ENCODE measurements at places on chromosomes 7 and 10.

DNA sequence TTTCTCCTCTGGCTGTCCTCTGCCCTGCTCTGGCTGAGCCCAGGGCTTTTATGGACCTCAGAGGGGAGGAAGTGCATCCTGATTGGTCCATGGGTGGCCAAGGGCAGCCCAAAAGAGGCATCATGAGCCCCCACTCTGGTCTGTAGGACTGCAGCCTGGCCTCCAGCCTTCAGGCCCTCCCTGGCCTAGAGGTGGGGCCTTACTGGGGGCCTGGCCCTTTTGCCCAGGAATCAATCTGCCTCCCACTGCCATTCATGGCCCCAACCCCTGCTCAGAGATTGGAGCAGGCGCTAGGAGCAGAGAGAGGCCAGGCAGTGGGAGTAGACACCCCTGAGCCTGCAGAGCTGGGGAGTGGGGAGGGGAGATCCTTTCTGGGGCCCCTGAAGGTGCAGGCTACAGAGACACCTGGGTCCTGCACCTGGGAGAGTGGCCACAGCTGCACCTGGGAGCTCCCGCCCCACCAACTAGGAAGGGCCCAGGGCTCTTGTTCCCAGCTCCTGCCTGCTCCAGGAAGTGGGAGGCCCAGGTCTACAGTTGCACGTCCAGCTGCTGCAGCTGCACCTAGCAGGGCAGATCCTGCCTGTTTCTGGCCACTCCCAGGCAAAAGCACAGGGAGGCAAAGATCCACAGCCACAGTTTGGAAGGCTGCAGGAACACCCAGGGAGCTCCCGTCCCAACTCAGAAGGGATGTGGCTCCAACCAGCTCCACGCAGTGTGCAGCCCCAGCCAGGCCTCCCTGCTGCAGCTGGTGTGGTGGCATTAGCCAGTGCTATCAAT, 6.4 kb upstream of the DYNC2I1 start:
- no peak for DNase-seq

GRCh38 chr10:17958049-17958448, 6.3 kb downstream of the SLC39A12 start:
- no peak for DNase-seq

DNA sequence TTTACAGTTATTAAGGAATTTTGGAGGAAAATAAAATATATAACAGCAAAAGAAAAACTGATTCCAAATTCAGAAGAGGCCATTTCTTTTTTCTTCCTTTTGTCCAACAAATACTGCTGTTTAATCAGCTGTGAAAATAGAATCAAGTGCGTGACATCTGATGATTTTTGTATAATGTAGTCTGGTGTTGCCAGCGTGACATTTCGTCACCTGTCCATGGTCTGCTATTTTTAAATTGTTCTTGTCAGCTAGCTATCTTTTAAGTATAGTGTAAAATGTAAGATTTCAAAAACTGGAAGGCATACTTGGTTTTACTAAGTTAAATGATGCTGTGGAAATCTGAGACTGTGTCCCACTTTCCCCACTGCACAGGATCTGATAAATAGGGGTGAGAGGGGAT, 105.9 kb downstream of the CPEB3 start:
- no peak for DNase-seq

GRCh38 chr7:125326666-125327255, 397.1 kb upstream of the POT1 start:
- no peak for DNase-seq

- no peak for DNase-seq
These were observed 55.0 kb downstream of the ICA1 start for GRCh38 chr7:8206956-8207355.

DNA sequence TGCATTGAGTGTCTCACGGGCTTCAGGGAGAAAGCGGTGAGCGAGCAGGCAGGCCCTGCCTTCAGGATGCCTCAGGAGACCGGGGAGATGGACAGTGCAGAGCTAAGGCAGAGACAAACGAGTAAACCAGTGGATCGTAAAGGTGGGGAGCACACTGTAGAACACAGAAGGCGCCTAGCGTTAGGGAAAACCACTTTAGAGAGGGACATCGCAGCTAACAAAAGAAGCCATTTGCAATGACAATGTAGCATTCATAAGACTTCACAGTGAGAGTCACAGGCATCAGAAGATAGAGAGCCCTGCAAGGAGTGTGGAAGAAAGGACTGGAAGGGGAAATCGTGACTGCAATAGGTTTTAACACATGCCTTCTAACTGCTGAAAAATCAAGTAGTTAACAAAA, 54.9 kb upstream of the TMEM273 start:
- DNase-seq: no peak

GRCh38 chr7:79359827-79360226, 93.6 kb downstream of the MAGI2 start:
- DNase-seq: no peak

DNA sequence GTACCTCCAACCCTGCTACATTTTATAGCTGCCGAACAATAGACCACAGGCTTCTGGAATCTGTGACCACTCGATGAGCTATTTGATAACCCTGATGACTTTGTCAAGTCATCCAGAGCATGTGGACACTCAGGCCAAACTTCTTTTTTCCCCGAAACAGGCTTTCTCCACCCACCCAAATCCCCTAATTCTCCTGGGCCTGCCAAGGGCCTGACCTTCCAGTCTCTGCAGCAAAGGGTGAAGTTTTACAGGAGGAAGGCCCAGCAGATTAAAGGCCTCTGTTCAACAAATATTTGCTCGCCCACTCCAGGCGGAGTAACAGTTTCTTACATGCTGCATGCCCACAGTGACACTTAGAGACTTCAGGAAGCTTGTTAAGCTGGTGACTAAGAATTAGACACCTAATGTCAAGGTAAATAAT, 2.0 kb downstream of the JCAD start:
- no peak for DNase-seq

- DNase-seq: peak; percentile 10
These were observed 30.8 kb downstream of the PRLHR start for GRCh38 chr10:118564652-118565051.

GRCh38 chr10:60135020-60135419, 228.7 kb upstream of the CCDC6 start:
- no peak for DNase-seq

- no peak for DNase-seq
These were observed 74.2 kb downstream of the SNX10 start for GRCh38 chr7:26365901-26366275.

GRCh38 chr7:151352512-151352911, 10.9 kb downstream of the NUB1 start:
- DNase-seq: no peak

DNA sequence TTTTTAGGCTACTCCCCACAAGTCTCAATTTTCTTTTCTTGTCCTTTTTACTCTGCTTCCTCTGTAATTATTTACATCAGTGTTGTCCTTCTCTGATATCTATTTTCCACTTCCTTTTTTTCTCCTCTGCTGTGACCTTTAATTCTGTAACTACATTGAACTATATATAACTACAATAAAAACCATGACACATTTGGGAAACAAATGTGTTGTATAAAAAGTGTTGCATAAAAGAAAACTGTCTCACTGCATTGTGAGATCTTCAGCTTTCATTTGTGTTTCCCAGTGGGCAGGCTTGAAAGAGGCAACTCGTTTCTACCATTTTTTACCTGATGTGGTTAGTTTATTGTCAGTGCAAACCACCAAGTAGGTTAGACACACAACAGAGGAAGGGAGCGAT, 483.9 kb upstream of the NRP1 start:
- no peak for DNase-seq

DNA sequence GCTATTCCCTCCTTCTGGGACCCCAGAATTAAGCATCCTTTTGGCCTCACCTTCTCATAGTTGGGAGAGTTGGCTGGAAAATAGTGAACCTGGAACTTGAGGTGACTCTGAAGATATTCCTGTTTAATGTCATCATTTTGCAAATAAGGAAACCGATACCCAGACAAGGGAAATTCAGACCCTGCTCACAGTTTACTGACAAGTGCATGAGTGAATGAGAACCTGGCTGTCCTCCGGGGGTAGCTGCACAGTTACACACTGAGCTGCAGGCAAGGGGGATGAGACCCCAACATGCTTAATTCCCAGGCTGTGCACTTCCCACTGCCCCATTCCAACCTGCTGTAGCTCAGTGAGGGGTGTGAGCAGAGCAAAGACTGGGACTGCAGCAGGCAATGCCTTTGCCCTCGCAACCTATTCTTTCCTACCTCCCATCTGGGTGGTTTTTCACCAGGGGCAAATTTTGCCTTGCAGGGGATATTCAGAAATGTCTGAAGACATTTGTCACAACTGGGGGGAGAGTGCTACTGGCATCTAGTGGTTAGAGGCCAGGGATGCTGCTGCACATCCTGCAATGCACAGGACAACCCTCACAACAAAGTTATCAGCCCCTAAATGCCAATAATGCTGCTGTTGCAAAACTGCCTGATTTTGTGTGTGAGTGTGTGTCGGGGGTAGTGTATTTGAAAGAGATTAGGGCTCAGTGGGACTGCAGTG, 136.2 kb downstream of the SORCS3 start:
- no peak for DNase-seq

DNA sequence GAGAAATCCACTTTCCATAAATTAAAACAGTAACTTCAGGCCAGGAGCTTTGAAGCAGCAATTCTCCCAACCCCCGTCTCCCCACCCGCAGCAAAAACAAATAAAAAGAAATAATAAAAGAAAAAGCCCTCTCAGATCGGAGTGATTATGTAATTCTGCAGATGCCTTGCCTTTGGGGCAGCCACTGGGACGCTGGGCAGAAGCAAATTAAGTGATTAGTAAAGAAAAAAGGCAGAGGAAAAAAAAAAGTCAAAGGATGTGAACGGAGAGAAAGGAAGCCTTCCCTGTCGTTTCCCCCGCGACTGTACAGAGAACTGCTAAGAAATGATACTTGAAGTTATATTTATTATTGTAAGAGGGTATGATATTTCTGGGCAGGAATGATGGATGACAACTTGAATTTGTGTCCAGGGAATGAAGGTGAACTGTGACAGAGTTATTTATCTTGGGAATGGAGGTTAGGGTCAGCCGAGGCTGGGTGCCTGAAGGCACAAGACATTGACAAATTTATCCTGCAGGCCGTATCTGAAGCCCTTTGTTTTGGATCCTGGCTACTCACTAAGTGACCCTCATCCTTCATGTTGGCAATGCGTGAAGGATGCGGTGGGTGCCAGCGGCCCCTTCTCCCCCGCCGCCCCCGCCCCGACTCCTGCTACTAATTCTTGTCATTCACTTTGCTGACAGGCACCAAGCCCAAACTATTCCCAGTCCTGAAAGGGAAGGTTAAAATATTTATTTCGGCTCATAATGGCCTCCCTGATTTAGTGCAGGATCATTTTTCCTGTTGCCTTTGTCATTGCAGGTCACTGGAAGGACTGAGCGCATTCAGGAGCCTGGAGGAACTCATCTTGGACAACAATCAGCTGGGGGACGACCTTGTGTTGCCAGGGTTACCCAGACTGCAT, 604.0 kb downstream of the LRMDA start:
- DNase-seq: peak; percentile 41

GRCh38 chr10:133481086-133481643, 27.4 kb downstream of the SCART1 start:
- DNase-seq: peak; percentile 44

- no peak for DNase-seq
These were observed 25.2 kb upstream of the POT1 start for GRCh38 chr7:124954790-124955189.

DNA sequence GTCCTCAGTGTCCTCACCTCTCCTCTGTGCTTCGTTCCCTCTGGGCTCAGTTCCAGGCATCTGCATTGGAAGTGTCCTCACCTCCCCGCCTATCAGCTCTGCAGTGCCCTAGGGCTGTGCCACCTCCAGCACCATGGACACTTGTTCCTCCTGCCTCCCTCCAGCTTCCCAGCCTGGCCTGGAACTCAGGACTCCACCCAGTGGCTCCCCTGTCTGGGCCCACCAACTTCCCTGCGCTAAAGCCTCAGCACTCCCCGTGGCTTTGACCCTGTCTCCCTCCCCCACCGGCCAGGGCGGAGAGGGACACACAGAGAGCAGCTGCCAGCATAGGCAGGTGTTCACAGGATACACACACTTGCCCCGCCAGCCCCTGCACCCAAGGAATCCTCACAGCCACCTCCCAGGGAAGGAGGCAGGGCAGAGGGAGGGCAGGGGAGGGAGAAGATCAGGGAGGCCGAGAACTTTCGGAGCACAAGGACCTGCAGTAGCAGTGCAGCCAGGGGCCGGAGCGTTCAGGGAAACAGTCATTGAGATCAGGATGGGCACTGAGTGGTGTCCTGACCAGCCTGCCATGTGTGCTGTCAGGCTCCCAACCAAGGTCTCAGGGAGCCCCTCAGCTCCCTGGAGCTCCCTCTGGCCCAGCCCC, 31.3 kb downstream of the ANXA8 start:
- DNase-seq: no peak

GRCh38 chr10:131890276-131891195, 10.3 kb upstream of the PPP2R2D start:
- no peak for DNase-seq

DNA sequence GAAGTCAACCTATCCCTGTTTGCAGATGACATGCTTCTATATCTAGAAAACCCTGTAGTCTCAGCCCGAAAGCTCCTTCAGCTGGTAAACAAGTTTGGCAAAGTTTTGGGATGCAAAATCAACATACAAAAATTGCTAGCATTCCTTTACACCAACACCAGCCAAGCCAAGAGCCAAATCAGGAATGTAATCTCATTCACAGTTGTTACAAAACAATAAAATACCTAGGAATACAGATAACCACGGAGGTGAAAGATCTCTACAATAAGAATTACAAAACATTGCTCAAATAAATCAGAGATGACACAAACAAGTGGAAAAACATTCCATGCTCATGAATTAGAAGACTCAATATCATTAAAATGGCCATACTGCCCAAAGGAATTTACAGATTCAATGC, 50.4 kb upstream of the ZNF365 start:
- no peak for DNase-seq

GRCh38 chr10:126080291-126080825, 184.0 kb downstream of the FANK1 start:
- DNase-seq: no peak

DNA sequence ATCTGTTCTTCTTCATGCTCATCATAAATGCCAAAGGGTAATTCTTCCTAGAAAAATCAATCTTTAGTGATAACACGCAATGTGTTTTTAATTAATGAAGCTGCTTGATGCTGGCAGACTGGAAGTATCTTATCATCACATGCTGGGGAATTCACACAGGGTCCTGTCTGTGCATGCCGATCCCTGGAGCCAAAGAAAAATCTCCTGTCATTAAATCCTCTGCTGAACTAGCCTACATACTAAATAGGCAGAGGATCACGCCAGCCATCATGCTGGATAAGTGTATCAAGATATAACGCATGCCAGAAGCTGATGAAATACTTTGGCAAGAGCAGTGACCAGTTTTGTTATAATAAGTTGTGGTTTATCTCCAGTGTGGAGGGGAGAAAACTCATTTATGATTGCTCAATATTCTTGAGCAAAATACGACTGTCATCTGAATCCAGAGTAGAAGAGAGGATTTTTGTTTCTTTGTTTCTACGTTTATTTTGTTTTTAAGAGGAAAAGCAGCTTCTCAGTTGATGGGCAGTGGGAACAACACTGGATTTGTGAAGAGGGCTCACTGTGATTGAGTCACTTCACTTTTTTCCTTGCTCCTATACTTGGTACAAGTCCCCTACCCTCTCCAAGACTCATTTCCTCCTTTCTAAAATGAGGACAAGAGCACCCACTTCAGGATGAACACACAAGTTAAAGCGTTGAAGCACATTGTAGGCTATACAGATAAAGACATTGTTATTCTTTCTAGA, 649.1 kb downstream of the TNS3 start:
- DNase-seq: no peak

GRCh38 chr7:128790315-128791041, 1.3 kb upstream of the CCDC136 start:
- DNase-seq: no peak

GRCh38 chr7:1090686-1091643, 3.1 kb downstream of the GPER1 start:
- DNase-seq: no peak

- DNase-seq: peak; percentile 35
These were observed 400.3 kb upstream of the ADARB2 start for GRCh38 chr10:2137549-2138174.

GRCh38 chr10:11403116-11403515, 208.3 kb downstream of the USP6NL start:
- no peak for DNase-seq
